Astrocyte (in vitro differentiated cells and primary cell): ENCODE measurements at places on chromosomes 1 and 21. TPM values are rescaled to one million over a fixed set of nuclear protein-coding genes. Genes with fewer than 3 reads are reported as not detected.
A peak's percentile ranks its signal among the peaks of the same experiment; 100 is the strongest.

DNA sequence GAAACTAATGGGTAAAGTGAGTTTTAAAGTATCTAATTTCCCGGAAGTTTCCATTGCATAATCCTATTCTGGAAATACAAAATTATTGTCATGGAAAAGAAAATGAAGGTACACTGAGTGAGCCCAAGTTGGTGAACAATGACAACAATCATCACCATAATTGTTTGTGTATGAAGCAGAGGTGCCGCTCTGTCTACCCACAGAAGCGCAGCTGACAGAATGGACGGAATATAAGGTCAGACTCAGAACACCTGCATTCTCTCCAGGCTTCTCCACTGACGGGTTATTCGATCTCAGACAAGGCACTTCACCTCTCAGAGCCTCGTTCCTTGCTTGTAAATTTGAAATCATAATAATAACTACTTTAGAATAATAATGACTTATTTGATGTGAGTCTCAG, 99.1 kb upstream of the NGF start:
- peaks cover under 1% of the 10 kb centered on the region for H3K4me1 ChIP-seq
- H3K36me3 ChIP-seq, result no peaks in the 10 kb centered on the region
- H3K27ac ChIP-seq, result no peak overlapping the region
- H3K27me3 ChIP-seq, result no peaks in the 10 kb centered on the region
- DNase-seq, result no peak
- H3K4me3 ChIP-seq, result no peak overlapping the region

DNA sequence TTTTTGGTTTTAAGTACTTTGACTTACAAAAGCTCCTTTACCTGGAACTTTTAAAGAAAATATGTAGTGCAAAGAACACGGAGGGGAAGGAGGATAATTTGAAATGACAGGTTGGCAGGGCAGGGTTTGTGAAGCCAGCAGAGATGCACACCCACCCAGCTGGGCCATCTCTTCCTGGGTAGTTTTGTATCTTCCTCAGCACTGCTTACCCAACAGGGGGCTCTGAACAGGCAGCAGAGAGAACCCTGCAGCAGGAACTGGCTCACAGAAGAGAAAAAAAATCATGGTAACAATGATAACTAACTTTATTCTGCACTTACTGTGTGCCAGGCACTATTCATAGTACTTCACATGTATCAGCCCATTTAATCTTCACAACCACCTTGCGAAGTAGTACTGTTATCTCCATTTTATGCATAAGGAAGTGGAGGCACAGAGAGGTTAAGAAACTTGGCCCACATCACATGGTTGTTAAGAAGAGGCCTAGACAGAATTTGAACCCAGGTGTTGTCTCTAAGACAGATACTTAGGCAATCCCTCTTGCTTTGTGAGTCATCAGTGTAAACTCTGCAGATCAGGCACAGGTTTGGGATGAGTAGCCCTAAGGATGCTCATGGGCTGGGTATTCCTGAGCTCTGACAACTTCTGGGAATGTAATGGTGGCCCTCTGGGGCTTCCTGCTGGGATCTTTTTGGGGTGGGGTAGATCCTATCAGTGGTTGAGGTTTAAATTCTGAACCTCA, 60.8 kb downstream of the ELK4 start:
- H3K36me3 ChIP-seq, result no peaks in the 10 kb centered on the region
- H3K27ac ChIP-seq, result no peak overlapping the region
- H3K4me1 ChIP-seq, result no peaks in the 10 kb centered on the region
- peaks cover 69% of the 10 kb centered on the region for H3K27me3 ChIP-seq

- H3K4me3 ChIP-seq, result no peak overlapping the region
- peaks cover 7% of the 10 kb centered on the region for H3K4me1 ChIP-seq
- DNase-seq, result no peak
- no peaks in the 10 kb centered on the region for H3K36me3 ChIP-seq
- H3K27ac ChIP-seq, result no peak overlapping the region
- H3K27me3 ChIP-seq, result no peaks in the 10 kb centered on the region
Measured at GRCh38 chr1:53543130-53543777, 84.1 kb downstream of the DMRTB1 start.

- H3K27me3 ChIP-seq, result peaks cover 42% of the 10 kb centered on the region
- H3K4me3 ChIP-seq, result no peak overlapping the region
- no peak overlapping the region for H3K27ac ChIP-seq
- H3K4me1 ChIP-seq, result peaks cover 7% of the 10 kb centered on the region
Measured at GRCh38 chr1:20184997-20185833, 681 bp upstream of the UBXN10 start.

GRCh38 chr1:157288996-157289395, 150.8 kb upstream of the ETV3 start:
- H3K36me3 ChIP-seq, result no peaks in the 10 kb centered on the region
- H3K4me1 ChIP-seq, result no peaks in the 10 kb centered on the region
- no peak for DNase-seq

DNA sequence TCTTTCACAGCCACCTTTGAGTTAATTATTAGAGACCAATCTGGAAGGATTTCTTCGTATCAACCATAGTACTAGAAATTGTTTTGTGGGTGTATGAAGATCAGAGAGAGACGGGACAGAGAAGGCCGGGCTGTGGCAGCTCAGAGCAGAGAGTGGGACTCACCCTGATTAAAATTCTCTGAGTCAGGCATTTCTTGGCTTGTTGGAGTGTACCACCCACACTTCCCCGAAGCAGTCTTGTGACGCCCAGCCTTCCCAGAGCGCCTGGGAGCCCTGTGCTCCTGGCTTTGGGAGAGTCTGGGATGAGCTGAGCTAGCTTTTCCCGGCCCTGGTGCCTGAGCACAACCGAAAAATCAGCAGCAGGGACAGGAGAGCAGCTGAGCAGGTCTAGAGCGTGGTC, 19.4 kb downstream of the PLEKHM2 start:
- H3K4me3 ChIP-seq, result no peak overlapping the region
- peaks cover 2% of the 10 kb centered on the region for H3K36me3 ChIP-seq
- H3K27ac ChIP-seq, result peak overlapping the region; percentile 81

- H3K4me1 ChIP-seq, result no peaks in the 10 kb centered on the region
- no peak for DNase-seq
- no peaks in the 10 kb centered on the region for H3K36me3 ChIP-seq
Measured at GRCh38 chr1:47226839-47227215, 5.2 kb downstream of the TAL1 start.

GRCh38 chr1:28512058-28512611, 6.3 kb downstream of the RCC1 start:
- H3K36me3 ChIP-seq, result peaks cover 43% of the 10 kb centered on the region
- H3K27ac ChIP-seq, result no peak overlapping the region
- DNase-seq, result no peak
- H3K27me3 ChIP-seq, result no peaks in the 10 kb centered on the region
- peaks cover 25% of the 10 kb centered on the region for H3K4me1 ChIP-seq

DNA sequence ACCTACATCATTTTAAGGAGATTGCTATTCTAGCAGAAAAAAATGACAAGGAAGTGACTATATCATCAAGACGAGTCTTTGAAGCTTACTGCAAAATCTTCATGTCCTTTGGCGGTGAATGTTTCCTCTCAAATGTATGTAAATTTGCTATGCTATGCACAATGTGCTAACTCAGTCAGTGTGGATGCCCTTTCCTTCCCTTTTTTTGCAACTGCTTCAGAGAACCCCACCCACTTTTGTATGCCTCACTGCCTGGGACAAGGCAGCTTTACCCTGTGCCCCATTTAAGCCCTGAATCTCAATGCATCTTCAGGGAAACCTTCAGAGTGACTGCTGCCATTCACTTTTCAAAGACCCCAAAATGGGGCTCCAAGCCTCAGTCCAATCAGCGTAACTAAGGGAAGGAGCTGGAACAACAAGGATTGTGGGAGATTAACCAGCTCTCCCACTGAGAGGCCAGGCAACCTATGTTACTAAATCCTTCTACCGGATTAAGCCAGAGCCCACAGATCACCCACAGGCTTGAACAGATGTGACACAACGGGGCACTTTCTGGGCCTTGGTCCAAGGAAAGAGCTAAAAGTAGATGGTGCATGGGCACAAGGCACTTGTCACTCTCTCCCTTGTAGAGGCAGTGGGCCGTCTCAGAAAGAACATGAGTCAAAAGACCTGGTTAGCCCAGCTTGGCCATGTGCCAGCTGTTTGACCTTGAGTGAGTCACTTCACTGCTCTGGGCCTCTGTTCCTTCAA, 154.4 kb downstream of the PLPP3 start:
- H3K4me1 ChIP-seq, result peaks cover 10% of the 10 kb centered on the region
- no peak overlapping the region for H3K4me3 ChIP-seq
- no peaks in the 10 kb centered on the region for H3K27me3 ChIP-seq
- H3K27ac ChIP-seq, result no peak overlapping the region
- H3K36me3 ChIP-seq, result no peaks in the 10 kb centered on the region

DNA sequence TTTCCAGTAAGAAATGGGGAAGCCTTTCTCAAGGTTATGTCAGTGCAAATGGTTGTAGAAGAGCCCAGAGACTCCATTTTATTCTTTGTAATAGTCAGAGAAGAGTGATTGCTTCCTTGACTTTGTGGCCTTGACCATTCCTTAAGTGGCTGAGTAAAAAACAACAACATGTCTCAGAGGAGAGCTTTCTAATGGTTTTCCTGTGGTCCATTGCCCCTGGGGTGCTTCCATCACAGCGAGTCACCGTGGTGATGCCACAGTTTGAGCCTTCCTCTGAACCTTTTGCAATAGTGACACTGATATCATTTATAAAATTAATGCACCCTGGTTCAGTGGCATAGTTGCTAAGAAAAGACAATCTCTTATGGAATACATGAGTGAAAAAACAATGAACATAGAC, 38.6 kb downstream of the PAPPA2 start:
- H3K4me3 ChIP-seq, result no peak overlapping the region
- no peaks in the 10 kb centered on the region for H3K36me3 ChIP-seq
- no peak overlapping the region for H3K27ac ChIP-seq
- no peaks in the 10 kb centered on the region for H3K4me1 ChIP-seq
- no peak for DNase-seq

- peaks cover 56% of the 10 kb centered on the region for H3K27me3 ChIP-seq
- no peaks in the 10 kb centered on the region for H3K4me1 ChIP-seq
- H3K27ac ChIP-seq, result no peak overlapping the region
- H3K4me3 ChIP-seq, result no peak overlapping the region
- DNase-seq, result no peak
Measured at GRCh38 chr1:47418681-47419325, 2.7 kb downstream of the FOXE3 start.

- DNase-seq, result peak; percentile 40
- no peak overlapping the region for H3K4me3 ChIP-seq
- H3K36me3 ChIP-seq, result peaks cover 9% of the 10 kb centered on the region
- H3K27ac ChIP-seq, result no peak overlapping the region
- H3K27me3 ChIP-seq, result no peaks in the 10 kb centered on the region
Measured at GRCh38 chr1:111176678-111177077, 23.8 kb downstream of the DENND2D start.

- DNase-seq, result no peak
- peaks cover 6% of the 10 kb centered on the region for H3K36me3 ChIP-seq
- H3K27ac ChIP-seq, result no peak overlapping the region
Measured at GRCh38 chr1:1755852-1756251, 22.4 kb downstream of the NADK start.

DNA sequence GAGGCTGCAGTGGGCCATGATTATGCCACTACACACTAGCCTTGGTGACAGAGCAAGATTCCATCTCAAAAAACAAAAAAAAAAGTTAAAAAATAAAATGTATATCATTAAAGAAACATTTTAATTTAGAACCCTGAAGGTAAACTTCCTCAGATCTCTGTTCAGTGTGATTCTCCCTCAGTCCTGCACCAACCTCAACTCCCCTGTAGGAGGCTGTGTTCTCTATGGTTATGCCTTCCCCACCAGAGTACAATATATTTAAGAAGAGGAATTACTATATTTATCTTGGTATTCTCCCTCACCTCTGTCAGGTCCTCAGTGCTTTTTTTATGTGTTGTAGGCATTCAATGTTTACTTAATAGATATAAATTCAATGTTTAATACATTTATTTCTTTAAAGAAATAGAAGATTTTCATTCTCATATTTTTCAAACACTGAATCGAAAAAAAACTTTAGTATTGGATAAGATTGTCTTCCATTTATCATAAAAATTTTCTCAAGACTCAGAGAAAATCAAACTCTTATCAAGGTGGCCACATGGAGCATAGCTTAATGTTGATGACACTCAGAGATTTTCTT, 4.8 kb upstream of the LRRC8B start:
- peaks cover 2% of the 10 kb centered on the region for H3K27me3 ChIP-seq
- H3K36me3 ChIP-seq, result no peaks in the 10 kb centered on the region
- H3K4me3 ChIP-seq, result no peak overlapping the region
- peaks cover 23% of the 10 kb centered on the region for H3K4me1 ChIP-seq

DNA sequence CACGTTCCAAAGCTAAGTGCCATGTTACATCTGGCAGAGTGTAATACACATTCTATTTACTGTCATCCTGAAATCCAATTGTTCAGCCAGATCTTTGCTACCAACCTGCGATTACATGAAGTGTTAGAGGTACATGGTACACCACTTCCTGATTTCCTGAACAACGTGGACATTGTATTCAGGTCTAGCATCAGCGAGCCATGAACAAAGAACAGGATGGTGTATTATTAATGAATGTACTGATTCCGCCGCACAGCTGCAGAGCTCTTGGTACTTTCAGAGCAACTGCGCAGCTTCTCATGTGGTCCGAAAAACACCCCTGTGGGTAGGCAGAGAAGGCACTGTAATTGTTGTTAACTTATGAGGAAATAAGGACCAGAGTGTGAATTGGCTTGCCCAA, 511.4 kb downstream of the AJAP1 start:
- H3K4me3 ChIP-seq, result no peak overlapping the region
- no peak for DNase-seq
- no peaks in the 10 kb centered on the region for H3K27me3 ChIP-seq
- no peaks in the 10 kb centered on the region for H3K4me1 ChIP-seq
- H3K36me3 ChIP-seq, result no peaks in the 10 kb centered on the region
- no peak overlapping the region for H3K27ac ChIP-seq

- H3K27ac ChIP-seq, result no peak overlapping the region
- no peaks in the 10 kb centered on the region for H3K27me3 ChIP-seq
- no peak for DNase-seq
- peaks cover 3% of the 10 kb centered on the region for H3K4me1 ChIP-seq
Measured at GRCh38 chr1:197472141-197472540, 204.1 kb downstream of the CRB1 start.

- no peak for DNase-seq
- no peaks in the 10 kb centered on the region for H3K36me3 ChIP-seq
- H3K4me1 ChIP-seq, result no peaks in the 10 kb centered on the region
- no peaks in the 10 kb centered on the region for H3K27me3 ChIP-seq
Measured at GRCh38 chr1:5119366-5120234, 465.2 kb downstream of the AJAP1 start.

DNA sequence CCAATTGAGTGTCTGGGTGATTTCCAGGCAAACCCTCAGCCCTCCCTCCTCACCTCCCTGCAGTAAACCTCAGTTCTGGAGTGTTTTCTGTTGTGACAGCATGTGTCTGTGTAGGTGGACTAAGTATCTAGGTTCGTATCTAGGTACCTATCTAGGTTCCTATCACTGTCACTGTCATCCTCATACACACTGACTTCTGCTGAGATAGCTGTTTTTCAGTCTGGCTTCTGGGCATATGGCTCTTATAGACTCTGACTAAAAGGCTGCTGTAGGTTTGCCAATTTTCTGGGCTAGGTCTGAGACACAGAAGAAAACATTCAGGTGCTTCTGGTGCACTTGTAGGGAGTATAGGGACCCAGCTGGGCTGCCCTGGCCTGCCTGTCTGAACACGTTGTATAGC, 8.1 kb upstream of the TRIM67 start:
- no peak for DNase-seq
- peaks cover 3% of the 10 kb centered on the region for H3K27me3 ChIP-seq
- no peak overlapping the region for H3K27ac ChIP-seq
- H3K4me3 ChIP-seq, result no peak overlapping the region
- H3K36me3 ChIP-seq, result no peaks in the 10 kb centered on the region
- no peaks in the 10 kb centered on the region for H3K4me1 ChIP-seq

GRCh38 chr21:17159697-17160096, 353.1 kb upstream of the CXADR start:
- no peak for DNase-seq
- H3K36me3 ChIP-seq, result no peaks in the 10 kb centered on the region
- H3K4me1 ChIP-seq, result no peaks in the 10 kb centered on the region
- H3K27me3 ChIP-seq, result no peaks in the 10 kb centered on the region
- no peak overlapping the region for H3K27ac ChIP-seq

FLG2 gene
- not detected in 2 replicates for total RNA-seq

CSF3R gene
- total RNA-seq, result 0.20 and 0.22 TPM in 2 replicates

OPTC gene
- not detected in 2 replicates for total RNA-seq

AMY1B gene
- total RNA-seq, result not detected in 2 replicates

TNFSF18 gene
- 0.14 TPM in 1 of 2 replicates, not detected in the other for total RNA-seq

MAN1C1 gene
- 0.86 and 1.6 TPM in 2 replicates for total RNA-seq
